ENCODE measurements at places on chromosomes 7 and 10. TPM values are rescaled to one million over a fixed set of nuclear protein-coding genes. Genes with fewer than 3 reads are reported as not detected.

DNA sequence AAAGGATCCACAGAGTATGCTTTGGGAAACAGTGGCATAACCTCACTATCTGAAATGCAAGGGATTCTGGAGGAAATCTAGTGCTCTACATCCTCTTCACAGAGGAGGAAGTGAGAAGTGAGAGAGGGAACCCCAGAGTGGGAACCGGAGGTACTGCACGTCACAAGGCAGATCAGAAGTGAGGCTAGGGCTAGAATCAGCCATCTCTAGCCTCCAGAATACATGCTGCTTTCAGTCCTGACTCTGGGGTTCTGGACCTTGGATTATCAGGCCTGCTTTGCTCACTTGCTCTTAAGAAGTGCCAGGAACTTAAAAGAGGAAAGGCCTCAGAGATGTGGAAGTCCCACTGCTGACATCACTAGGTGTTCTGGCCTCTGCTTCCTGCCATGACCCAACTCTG, 25.7 kb downstream of the ZNF503 start:
- H3K36me3 ChIP-seq = no peaks in the 10 kb centered on the region
- H3K4me3 ChIP-seq = no peak overlapping the region
- no peak for DNase-seq
- no peaks in the 10 kb centered on the region for H3K27me3 ChIP-seq

Gene PDSS1
- total RNA-seq = 43.1 TPM

DNA sequence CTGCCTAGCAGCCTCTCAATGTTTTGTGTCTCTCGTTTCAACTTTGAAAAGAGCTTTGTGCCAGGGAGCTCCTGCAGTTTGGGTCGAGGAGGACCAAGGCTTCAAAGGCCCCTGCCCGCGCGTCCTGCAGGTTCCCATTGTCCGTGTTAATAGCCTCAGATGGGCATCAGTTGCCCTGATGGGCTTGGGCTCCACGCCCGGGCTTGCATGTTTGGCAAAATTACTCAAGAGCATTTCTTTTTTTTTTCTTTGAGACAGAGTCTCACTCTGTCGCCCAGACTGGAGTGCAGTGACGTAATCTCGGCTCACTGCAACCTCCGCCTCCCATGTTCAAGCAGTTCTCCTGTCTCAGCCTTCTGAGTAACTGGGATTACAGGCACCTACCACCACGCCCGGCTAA, 636.6 kb downstream of the SDK1 start:
- H3K27me3 ChIP-seq = no peaks in the 10 kb centered on the region
- no peak for DNase-seq
- H3K4me3 ChIP-seq = no peak overlapping the region

Gene PPP1R3C
- not detected for total RNA-seq

Gene CASTOR2
- 6.4 TPM for total RNA-seq

- H3K27me3 ChIP-seq = peaks cover 2% of the 10 kb centered on the region
- peaks cover 22% of the 10 kb centered on the region for H3K4me1 ChIP-seq
- no peak for DNase-seq
- H3K36me3 ChIP-seq = no peaks in the 10 kb centered on the region
- no peak overlapping the region for H3K4me3 ChIP-seq
Measured at GRCh38 chr7:3494947-3495346, 193.9 kb downstream of the SDK1 start.

- H3K4me3 ChIP-seq = no peak overlapping the region
- H3K4me1 ChIP-seq = peaks cover 31% of the 10 kb centered on the region
- peaks cover 3% of the 10 kb centered on the region for H3K27me3 ChIP-seq
- no peak for DNase-seq
- H3K27ac ChIP-seq = no peak overlapping the region
Measured at GRCh38 chr7:2735744-2736143, 47.7 kb downstream of the AMZ1 start.

Gene KCND2
- total RNA-seq = not detected

GRCh38 chr7:26670290-26670689, 194.1 kb downstream of the SKAP2 start:
- no peak for DNase-seq
- no peaks in the 10 kb centered on the region for H3K36me3 ChIP-seq
- H3K4me3 ChIP-seq = no peak overlapping the region
- peaks cover 31% of the 10 kb centered on the region for H3K27me3 ChIP-seq

Gene LRRC27
- total RNA-seq = 3.4 TPM

DNA sequence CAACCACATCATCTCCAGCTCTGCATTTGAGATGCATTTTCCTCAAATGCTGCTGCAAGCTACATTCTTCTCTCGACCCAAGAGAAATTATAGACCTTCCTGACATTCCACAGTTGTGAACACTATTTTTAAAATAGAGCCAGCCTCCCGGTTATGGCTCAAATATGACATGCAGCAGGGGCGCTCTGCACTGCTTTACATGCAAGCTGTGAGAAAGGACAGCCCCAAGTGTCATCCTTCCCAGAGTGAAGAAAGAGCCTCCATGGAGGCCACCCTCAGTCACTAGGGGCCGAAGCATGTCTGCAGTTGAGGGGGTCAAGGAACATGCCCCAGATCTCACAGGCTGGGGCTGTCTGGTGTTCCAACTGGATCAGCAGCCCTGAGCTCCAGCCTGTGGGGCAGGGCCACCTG, 63.9 kb upstream of the CHST15 start:
- peaks cover 10% of the 10 kb centered on the region for H3K27me3 ChIP-seq
- no peak for DNase-seq
- H3K27ac ChIP-seq = no peak overlapping the region
- no peaks in the 10 kb centered on the region for H3K4me1 ChIP-seq
- H3K36me3 ChIP-seq = no peaks in the 10 kb centered on the region
- no peak overlapping the region for H3K4me3 ChIP-seq

Gene JAKMIP3
- total RNA-seq = 1.3 TPM

GRCh38 chr10:118901906-118902305, 127.6 kb upstream of the NANOS1 start:
- no peak for DNase-seq
- H3K27ac ChIP-seq = no peak overlapping the region
- no peaks in the 10 kb centered on the region for H3K4me1 ChIP-seq
- H3K36me3 ChIP-seq = no peaks in the 10 kb centered on the region
- H3K27me3 ChIP-seq = no peaks in the 10 kb centered on the region
- H3K4me3 ChIP-seq = no peak overlapping the region

GRCh38 chr7:47816647-47817046, 131.6 kb downstream of the PKD1L1 start:
- H3K4me1 ChIP-seq = no peaks in the 10 kb centered on the region
- H3K36me3 ChIP-seq = no peaks in the 10 kb centered on the region
- no peaks in the 10 kb centered on the region for H3K27me3 ChIP-seq
- no peak overlapping the region for H3K4me3 ChIP-seq
- DNase-seq = no peak

DNA sequence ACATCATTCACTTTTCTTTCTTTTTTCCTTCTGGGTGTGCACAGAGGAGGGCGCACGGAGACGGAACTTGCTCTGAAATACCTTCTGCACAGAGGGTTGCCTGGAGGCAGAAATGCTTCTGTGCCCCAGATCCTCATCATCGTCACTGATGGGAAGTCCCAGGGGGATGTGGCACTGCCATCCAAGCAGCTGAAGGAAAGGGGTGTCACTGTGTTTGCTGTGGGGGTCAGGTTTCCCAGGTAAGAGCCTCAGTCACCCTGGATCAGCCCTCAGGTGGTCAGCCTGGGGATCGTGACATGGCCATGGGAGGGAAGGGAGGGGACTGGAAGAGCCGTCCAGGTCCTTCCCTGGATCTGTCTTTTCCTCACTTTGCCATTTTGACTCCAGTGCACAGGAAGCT, 33.6 kb downstream of the VWA2 start:
- H3K4me3 ChIP-seq = no peak overlapping the region
- no peak overlapping the region for H3K27ac ChIP-seq
- no peaks in the 10 kb centered on the region for H3K27me3 ChIP-seq

GRCh38 chr10:99619090-99619800, 994 bp downstream of the SLC25A28 start:
- H3K4me1 ChIP-seq = peaks cover 47% of the 10 kb centered on the region
- no peaks in the 10 kb centered on the region for H3K27me3 ChIP-seq
- no peak for DNase-seq

Gene ITGB8
- not detected for total RNA-seq

Data from activated T-helper 1 cell treated with anti-CD3 and anti-CD28 coated beads, Interleukin-12 subunit alpha, Interleukin-12 subunit beta, Interleukin-2, Interleukin-4 antibody, amounts not matched to agents 30 ng/mL and 10 ng/mL and 1 ng/mL, durations not matched to agents 14 hours and 24 hours and 36 hours (primary cell).